ENCODE measurements at places on chromosomes 12 and 14.

- DNase-seq = no peak
These were observed 3.9 kb downstream of the TMEM30B start for GRCh38 chr14:61277232-61277631.

GRCh38 chr14:101185073-101185835 is 281.7 kb upstream of the RTL1 start:
- DNase-seq = no peak

DNA sequence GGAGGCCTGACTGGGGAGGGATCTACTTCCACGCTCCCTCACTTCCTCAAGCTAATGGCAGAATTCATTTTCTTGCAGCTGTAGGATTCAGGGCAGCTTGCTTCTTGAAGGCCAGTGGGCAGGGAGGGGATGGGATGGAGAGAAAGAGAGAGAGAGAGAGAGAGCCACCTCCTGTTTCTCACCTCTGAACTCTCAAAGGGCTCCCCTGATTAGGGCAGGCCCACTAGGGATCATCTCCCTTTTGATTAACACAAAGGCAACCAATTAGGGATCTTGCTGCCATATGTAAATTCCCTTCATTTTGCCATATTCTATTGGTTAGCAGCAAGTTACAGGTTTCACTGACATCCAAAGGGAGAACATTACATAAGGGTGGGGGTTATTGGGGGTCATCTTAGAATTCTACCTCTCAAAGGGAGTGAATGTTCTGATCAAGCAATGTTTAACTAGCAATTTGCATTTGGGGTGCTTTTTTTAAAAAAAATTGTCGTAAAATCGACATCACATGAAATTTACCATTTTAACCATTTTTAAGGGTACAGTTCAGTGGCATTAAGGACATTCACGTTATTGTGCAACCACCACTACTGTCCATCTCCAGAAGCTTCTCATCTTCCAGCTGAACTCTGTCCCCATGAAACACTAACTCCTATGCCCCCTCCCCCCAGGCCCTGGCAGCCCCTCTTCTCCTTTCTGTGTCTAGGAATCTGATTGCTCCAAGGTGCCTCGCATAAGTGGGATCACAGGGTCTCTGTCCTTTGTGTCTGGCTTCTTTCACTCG is 47.3 kb upstream of the NCOR2 start:
- no peak for DNase-seq

DNA sequence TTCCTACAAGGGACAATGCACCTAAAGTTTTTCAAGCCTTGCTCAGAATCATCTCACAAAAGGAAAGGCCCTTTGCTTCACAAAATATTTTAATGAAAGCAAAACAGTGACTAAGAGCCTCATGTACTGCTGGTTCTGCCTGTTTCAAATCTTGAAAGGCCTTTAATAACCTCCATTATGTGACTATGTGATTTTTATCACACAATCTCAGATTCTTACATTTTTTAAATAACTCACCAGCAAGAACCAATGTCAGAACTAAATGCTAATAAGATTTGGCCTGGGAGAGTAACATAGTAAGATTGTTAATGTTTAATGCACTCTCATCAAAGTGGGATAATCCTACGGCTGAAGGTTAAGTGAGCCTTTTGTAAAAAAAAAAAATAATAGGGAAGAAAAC is 378.9 kb downstream of the RGS6 start:
- DNase-seq = no peak

DNA sequence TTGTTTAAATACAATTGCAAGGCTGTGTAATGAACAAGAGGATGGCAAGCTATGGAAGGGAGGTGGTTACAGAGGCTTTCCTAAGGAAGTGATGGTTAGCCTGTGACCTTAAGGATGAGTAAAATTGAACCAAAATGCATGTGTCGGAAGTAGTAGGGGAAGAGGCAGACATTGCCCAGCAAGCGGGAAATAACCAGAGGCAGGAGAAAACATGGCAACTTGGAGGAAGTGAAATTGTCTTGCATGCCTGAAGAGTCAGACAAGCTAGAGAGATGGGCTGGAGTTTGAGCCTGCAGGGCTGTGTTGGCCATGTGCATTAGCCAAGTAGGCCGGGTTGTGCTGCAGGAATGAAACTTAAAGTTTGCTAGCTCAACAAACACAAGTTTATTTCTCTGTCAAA is 96.2 kb downstream of the BTG1 start:
- DNase-seq = no peak

DNA sequence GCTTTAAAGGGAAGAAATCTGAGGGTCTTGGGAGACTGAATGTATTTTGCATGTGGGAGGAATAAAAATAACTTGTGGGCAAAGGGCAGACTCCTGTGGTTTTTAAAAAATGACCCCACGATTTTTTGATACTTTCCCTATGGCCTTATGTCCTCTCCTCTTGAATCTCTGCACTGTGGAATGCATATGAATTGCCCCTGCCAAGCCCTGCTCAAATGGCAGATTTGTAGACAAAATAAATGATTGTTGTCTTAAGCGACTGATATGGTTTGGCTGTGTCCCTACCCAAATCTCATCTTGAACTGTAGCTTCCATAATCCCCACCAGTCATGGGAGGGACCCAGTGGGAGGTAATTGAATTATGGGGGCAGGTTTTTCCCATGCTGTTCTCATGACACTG is 223.8 kb downstream of the DACT1 start:
- no peak for DNase-seq

DNA sequence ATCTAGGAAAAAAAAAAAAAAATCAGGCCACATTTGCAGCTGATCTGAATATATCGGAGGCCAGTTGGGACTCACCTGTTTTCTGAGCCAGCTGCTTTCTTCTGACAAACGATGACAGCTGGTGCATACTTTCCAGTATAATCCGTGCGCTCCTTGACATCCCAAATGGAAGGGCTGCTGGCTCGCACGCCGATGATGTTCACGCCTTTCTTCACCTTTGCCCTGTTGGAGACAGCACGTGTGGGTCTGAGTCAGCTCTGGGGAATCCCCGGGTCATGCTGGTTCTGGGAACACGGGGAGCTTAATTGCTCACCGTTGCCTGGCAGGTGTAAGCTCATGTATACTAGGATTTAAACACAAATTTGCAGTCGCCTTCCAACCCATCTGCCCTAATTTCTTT is 372.8 kb downstream of the TMEM132D start:
- DNase-seq = no peak

DNA sequence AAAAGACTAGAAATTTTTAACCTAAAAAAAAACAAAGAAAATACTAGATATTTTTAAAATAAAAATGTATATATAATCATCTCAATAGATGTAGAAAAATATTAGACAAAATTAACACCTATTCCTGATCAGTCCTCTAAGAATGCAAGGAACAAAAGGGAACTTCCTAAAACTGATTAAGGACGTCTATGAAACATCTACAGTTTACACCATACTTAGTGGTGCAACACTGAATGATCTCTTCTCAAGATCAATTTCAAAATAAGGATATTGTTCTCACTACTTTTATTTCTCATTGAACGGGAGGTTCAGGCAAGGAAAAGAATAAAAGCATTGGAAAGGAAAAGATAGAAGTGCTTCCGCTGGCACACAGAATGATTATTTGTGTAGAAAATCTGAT is 16.0 kb downstream of the OLR1 start:
- no peak for DNase-seq

DNA sequence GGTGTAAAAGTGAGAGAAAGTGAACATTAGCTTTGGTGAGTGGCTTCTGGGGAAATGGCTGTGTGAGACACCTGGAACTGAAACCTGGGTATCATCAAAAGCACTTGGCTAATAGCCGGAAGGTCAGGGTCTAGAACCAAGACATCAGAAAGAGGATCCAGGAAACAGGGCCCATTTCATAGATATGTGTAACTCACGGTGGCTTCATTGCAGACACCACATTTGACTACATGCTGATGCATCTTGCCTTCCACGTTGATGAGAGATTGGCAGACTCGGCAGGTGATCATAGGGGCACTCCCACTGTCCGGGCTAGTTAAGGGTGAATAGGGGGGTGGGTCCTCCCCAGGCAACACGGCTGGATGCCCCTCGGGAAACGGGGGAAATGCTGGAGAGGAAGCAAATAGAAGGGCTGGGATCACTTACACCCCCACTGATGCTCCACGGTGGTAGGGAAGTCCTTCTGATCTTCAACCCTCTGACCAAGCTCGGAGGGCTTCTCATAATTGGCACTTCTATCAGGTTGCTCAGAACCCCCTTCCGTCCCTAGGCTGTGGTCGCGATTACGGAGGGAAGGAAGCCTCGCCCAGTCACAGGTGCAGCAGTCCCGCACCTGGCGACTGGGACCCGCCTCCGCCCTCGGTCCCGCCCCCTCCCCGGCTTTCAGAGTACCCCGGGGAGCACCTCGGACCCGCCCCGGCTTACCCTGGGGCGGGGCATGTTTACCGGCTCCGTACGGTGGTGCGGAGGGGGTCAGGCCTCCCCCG is 593 bp downstream of the PIP4P1 start:
- DNase-seq = peak; percentile 53

GRCh38 chr12:95051241-95051640 is 22.2 kb downstream of the NR2C1 start:
- no peak for DNase-seq

GRCh38 chr14:76298896-76299295 is 77.0 kb upstream of the ESRRB start:
- DNase-seq = no peak

GRCh38 chr12:32272465-32272864 is 126.9 kb upstream of the FGD4 start:
- no peak for DNase-seq

- no peak for DNase-seq
These were observed 21.8 kb downstream of the HAL start for GRCh38 chr12:95974358-95974757.

DNA sequence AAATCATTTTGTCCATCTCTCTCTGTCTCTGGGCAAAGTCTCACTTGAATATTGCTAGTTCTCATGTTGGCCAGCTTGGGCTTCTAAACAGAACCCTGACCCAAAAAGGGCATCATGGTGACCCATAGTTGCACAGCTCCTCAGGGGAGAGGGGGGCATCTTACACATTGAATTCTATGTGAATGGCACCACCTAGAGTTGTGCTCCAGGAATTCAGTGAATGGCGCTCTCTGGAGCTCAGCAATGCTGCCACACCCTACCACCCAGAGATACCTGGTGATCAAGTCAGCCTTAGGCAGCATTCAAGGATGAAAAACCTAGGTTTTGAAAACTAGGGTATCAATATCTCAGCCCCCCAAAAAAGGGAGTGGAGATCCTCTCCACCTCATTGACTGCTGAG is 50.6 kb downstream of the SMUG1 start:
- no peak for DNase-seq

DNA sequence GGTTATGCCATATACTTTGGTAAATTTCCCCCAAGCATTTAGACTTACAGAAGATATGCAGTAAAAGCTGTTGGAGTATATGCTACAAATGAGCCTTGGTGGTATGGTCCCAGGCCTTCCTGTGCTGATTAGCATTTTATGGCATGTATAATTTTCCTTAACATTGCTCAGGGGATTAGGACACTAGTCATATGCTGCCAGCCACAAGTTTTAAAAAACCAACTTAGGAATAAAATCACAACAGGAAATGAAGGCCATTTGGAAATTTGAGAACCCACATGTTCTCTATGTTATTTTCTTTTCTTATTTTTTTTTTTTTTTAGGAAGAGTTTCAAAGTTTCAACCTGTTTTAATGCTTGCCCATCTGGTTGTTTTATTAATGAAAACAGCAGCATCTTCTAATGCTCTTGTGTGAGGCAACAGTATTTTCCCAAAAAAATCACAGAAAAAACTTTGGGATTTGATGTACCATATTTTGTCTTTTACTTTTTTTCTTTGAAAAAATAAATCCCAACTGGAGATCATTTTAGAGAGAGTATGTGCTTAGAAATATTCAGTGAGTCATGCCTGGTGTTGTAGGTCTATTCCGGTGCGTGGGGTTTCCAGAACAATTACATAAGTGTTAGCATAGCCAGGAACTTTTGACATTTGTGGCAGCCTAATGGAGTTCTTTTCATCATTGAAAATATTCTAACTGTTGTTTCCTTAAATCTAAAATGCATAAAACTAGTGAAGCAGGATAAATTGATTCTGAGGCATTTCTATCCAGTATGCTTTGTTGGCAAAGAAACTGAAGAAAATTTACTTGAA is 21.7 kb upstream of the DUSP6 start:
- DNase-seq = no peak

DNA sequence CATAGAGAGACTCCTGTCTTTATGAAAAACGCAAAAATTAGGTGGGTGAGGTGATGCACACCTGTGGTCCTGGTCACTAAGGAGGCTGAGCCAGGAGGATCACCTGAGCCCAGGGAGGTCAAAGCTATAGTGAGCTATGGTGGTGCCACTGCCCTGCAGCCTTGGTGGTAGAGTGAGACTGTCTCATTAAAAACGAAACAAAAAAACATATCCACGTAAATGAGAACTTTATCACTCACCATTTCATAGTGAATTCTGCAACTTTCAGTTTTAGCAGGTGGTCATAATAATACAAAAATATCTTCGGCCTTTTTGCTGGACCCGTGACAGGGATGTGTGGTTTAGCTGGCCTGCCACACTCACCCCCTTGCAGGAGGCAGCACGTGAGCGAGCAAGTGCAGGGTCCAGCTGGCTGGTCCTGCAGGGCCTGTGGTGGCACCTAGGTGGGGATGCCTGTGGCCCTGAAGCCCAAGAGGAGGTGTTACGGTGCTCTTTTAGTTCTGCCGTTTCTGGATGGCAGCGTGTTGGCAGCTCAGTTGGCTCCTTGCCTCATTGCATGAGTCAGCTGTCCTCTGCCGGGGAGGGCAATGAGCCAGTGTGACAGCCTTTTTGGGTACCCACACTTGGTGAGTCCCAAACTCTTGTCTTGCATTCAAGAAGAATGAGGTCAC is 1330.7 kb upstream of the TMEM132C start:
- no peak for DNase-seq

DNA sequence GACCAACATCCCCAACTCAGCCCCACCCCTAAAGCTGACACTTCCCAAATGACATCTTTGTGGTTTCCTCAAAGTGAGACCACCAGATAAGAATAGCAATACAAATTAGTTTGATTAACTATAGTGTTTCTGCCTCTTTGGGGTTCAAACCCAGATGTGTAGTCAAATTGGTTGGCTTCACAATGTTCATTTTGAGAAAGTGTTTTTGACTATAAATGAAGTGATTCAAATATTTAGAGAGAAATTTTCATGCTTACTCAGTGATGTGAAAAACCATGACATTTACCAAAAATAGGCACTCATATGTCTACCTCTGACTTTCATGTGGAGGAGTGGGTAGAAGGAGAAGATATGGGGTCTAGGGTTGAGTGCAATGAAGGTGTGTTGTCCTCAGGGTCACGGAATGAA is 218.4 kb downstream of the BCAT1 start:
- no peak for DNase-seq

- DNase-seq = no peak
These were observed 34.2 kb upstream of the KTN1 start for GRCh38 chr14:55545779-55546178.

Data from CD4-positive, alpha-beta T cell treated with Interleukin-6 at 100 ng/mL for 8 hours (primary cell).